ENCODE measurements at places on chromosomes 5 and 9. TPM values are rescaled to one million over a fixed set of nuclear protein-coding genes. Genes with fewer than 3 reads are reported as not detected.

Gene RECK
- total RNA-seq = 145 TPM

Gene INSL6
- total RNA-seq = not detected

Gene SLC36A2
- total RNA-seq = not detected

Gene SPATA31D4
- not detected for total RNA-seq

Gene SARDH
- total RNA-seq = 0.23 TPM

Gene PIP5KL1
- 1.9 TPM for total RNA-seq

Gene ADAMTS6
- total RNA-seq = 31.9 TPM

Gene PCDHA9
- total RNA-seq = not detected

Gene TMEM203
- total RNA-seq = 43.2 TPM

Gene TAF11L8
- not detected for total RNA-seq

Gene SMU1
- 20.0 TPM for total RNA-seq

Gene GGTA1
- total RNA-seq = not detected

Gene LHX3
- not detected for total RNA-seq

Gene PCDHB11
- total RNA-seq = 0.43 TPM
